Activated CD4-positive, alpha-beta memory T cell treated with anti-CD3 and anti-CD28 coated beads, Interleukin-2, amount 10 ng/mL, durations not matched to agents 7 days and 5 days (primary cell): ENCODE measurements at places on chromosomes 5 and 9. TPM values are rescaled to one million over a fixed set of nuclear protein-coding genes. Genes with fewer than 3 reads are reported as not detected.

- no peak for DNase-seq
- H3K4me1 ChIP-seq = peaks cover 9% of the 10 kb centered on the region
- peaks cover 83% of the 10 kb centered on the region for H3K27me3 ChIP-seq
- H3K4me3 ChIP-seq = no peak overlapping the region
- H3K27ac ChIP-seq = no peak overlapping the region
Observed at GRCh38 chr9:967436-967835, 9.0 kb upstream of the DMRT3 start.

Gene LCN9
- total RNA-seq = not detected

Gene CDC20B
- 0.13 TPM for total RNA-seq

DNA sequence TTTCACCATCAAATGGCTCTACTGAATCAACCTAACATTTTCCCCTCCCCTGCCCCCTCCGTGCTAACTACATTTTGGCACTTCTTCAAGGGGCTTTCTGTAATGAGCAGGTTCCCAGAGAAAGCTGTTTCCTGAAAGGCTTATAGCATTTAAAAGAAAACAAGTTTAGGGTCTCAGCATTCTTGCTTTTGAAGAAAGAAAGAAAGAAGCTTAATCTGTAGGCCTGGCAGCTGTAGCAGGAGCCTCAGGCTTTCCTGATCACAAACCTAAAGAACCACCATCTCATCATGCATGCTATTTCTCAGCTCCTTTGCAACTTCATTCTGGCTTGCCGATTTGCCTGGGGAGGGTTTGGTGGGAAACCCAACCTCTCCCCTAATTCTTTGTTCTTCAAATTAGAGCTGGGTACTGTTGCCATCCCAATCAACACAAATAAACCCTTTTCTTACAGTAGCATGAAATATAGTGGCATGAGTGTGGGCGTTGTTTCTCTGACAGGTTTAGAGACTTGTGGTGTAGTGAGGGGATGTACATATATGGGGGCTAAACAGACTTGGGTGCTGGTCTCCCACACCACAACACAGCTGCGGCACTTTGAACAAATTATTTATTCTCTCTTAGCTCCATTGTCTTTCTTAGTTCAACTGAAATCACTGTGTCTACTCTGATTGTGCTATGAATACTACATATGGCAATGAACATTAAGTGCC, 160.5 kb upstream of the TNC start:
- no peak overlapping the region for H3K4me3 ChIP-seq
- no peak overlapping the region for H3K27ac ChIP-seq
- H3K4me1 ChIP-seq = no peaks in the 10 kb centered on the region

- H3K4me1 ChIP-seq = peaks cover 67% of the 10 kb centered on the region
- peaks cover 38% of the 10 kb centered on the region for H3K36me3 ChIP-seq
- peak overlapping the region; percentile 94 for H3K4me3 ChIP-seq
Observed at GRCh38 chr5:177312649-177313181, 1.0 kb upstream of the MXD3 start.

DNA sequence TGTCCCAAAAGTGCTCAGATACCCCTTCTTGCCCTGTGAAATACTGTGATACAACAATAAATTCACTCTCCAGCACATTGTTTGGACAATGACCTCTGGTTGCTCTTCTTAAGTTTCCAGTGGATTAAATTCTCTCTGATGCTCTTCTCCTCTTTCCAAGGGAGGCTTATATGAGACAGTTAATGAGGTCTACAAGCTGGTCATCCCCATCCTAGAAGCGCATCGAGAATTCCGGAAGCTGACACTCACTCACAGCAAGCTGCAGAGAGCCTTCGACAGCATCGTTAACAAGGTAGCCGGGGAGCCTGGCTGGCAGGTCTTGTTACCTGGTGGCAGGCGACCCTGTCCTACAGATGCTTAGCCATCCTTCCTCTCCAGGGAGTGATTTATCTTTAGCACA, 226.5 kb downstream of the DOCK8 start:
- peaks cover 94% of the 10 kb centered on the region for H3K36me3 ChIP-seq
- peaks cover 25% of the 10 kb centered on the region for H3K4me1 ChIP-seq
- DNase-seq = no peak

Gene HACD4
- total RNA-seq = 14.8 TPM

DNA sequence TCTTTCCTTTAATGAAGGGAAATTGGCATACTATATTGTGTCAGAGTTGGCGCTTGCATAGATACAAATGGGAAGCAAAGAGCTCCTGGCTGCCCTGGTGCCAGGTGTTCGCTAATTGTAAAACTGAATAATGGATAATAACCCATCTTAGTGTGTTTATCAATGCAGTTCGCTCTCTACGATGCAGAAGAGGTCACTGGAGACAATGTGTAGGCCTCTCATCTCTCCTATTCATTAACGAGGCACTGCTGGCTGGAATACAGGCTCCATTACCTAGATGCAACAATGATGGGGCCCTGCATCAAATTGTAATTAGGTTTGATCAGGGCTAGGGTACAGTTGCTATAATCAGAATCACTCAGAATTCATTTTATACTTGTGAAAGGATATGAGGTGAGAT, 171.0 kb downstream of the RMI1 start:
- H3K4me1 ChIP-seq = no peaks in the 10 kb centered on the region
- no peak overlapping the region for H3K4me3 ChIP-seq
- H3K27ac ChIP-seq = no peak overlapping the region
- H3K36me3 ChIP-seq = no peaks in the 10 kb centered on the region
- H3K27me3 ChIP-seq = peaks cover 11% of the 10 kb centered on the region

DNA sequence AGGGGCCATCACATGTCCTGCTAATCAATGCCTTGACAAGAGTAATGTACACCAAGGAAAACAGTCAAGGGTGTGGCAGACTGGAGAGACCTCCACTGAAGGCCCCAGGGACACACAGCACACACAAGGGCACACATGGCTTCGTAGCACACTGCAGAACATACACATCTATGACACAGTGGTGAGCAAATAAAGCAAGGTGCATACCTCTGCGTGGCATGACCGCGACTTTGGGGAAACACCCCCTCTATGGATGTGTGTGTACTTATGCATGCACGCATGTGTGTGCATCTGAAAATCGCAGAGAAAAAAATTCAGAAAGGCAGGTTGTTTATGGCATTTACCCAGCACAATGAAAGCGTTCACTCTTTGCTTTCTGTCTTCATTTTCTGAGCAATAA, 20.5 kb downstream of the SEMA4D start:
- no peak for DNase-seq
- H3K4me1 ChIP-seq = peaks cover 88% of the 10 kb centered on the region
- H3K36me3 ChIP-seq = peaks cover 88% of the 10 kb centered on the region
- H3K27ac ChIP-seq = peak overlapping the region; percentile 87

Gene AMACR
- 7.8 TPM for total RNA-seq

GRCh38 chr9:130834371-130835336, at the start of gene ABL1:
ABL1 (plus strand) TSS chr9:130835254; CDS start chr9:130835447, 193 bp downstream.
- no peaks in the 10 kb centered on the region for H3K36me3 ChIP-seq
- peak; percentile 72 for DNase-seq
- peaks cover 19% of the 10 kb centered on the region for H3K27me3 ChIP-seq
- H3K27ac ChIP-seq = peak within 1 kb of the TSS; percentile 82
- peaks cover 20% of the 10 kb centered on the region for H3K4me1 ChIP-seq
- peak within 1 kb of the TSS; percentile 91 for H3K4me3 ChIP-seq

DNA sequence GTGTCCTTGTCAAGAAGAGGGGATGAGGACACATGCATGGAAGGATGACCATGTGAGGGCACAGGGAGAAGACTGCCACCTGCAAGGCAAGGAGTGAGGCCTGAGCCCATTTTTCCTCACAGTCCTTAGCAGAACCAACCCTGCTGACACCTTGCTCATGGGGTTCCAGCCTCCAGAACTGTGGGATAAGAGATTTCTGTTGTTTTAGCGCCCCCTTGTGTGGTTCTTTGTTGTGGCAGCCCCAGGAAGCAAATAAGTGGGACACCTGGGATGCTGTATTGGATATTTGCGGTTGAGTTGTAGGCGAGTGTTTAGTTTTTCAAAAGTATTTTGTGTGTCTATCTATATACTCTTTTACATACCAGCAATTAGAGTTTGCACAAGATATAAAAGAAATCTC, 206.4 kb downstream of the NXNL2 start:
- peak; percentile 18 for DNase-seq
- H3K27ac ChIP-seq = no peak overlapping the region
- no peaks in the 10 kb centered on the region for H3K4me1 ChIP-seq
- peaks cover 3% of the 10 kb centered on the region for H3K27me3 ChIP-seq

Gene CSNK1A1
- total RNA-seq = 203 TPM

DNA sequence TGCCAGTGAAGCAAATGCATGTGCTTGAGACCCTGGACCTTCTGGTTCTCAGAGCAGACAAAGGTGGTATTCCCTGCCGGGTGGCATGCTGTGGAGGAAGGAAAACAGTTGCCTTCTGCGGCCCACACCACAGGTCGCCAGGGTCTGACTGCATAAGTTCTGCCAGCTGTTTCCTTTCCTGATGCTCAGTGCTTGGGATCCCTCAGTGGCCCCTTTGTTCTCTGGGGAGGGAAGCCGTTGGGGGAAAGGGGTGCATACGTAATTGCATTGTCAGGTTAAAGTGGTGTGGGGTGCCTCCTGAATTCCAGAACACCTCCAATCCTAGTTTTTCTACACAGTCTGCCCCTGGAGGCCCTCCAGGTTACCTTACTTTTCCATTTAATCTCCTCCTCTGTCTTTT, 43.1 kb upstream of the SLC2A8 start:
- no peak for DNase-seq
- H3K27me3 ChIP-seq = peaks cover 17% of the 10 kb centered on the region
- no peaks in the 10 kb centered on the region for H3K4me1 ChIP-seq
- no peak overlapping the region for H3K27ac ChIP-seq

- no peaks in the 10 kb centered on the region for H3K36me3 ChIP-seq
- H3K27ac ChIP-seq = no peak overlapping the region
- no peaks in the 10 kb centered on the region for H3K4me1 ChIP-seq
- no peaks in the 10 kb centered on the region for H3K27me3 ChIP-seq
- no peak overlapping the region for H3K4me3 ChIP-seq
- no peak for DNase-seq
Observed at GRCh38 chr5:153530357-153531143, 40.1 kb downstream of the GRIA1 start.
